Stimulated activated CD8-positive, alpha-beta memory T cell treated with anti-CD3 and anti-CD28 coated beads, Interleukin-7, amount 100 ng/mL, for 24 hours (primary cell): ENCODE measurements at places on chromosomes 6 and 20.

GRCh38 chr6:80991316-80991715, 761.2 kb downstream of the TENT5A start:
- no peak for DNase-seq

GRCh38 chr6:164276211-164276610, 861.7 kb downstream of the QKI start:
- DNase-seq, result no peak

DNA sequence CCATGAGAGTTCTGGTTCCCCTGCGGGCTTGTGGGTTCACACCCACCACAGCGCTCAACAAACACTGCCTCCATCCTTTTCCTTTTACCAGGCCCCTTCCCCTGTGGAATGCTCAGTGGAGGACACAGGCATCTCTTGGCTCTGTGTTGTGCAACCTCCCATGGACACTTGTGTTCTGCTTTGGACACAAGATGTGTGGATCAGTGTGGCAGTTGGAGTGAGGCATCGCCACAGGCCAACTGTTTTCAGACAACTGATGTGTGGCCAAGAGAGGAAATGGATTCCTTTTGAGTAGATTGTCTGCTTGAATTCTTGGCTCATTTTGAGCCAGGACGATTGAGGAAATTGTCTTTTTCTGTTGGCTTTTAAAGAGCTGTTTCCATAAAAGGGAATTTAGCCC, 26.8 kb downstream of the CST8 start:
- no peak for DNase-seq

- DNase-seq, result no peak
Observed at GRCh38 chr6:85496009-85496579, 46.2 kb downstream of the NT5E start.

- no peak for DNase-seq
Observed at GRCh38 chr6:118745156-118745555, 93.8 kb upstream of the CEP85L start.

- no peak for DNase-seq
Observed at GRCh38 chr6:87702589-87702945, 534 bp upstream of the AKIRIN2 start.

DNA sequence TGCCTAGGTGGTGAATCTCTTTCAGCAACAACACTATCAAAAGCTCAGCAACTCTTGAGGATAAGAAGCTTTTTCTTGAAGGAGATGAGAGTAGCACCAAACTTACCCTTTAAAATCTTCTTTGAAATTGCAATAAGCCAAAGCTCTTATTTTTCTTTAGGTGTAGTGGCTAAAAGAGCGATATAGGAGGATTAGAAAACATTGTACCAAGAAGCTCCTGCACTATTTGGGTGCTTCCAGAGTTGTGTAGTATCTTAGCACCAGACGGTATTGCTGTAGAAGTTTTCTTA, 1.2 kb downstream of the FUT9 start:
- DNase-seq, result no peak

DNA sequence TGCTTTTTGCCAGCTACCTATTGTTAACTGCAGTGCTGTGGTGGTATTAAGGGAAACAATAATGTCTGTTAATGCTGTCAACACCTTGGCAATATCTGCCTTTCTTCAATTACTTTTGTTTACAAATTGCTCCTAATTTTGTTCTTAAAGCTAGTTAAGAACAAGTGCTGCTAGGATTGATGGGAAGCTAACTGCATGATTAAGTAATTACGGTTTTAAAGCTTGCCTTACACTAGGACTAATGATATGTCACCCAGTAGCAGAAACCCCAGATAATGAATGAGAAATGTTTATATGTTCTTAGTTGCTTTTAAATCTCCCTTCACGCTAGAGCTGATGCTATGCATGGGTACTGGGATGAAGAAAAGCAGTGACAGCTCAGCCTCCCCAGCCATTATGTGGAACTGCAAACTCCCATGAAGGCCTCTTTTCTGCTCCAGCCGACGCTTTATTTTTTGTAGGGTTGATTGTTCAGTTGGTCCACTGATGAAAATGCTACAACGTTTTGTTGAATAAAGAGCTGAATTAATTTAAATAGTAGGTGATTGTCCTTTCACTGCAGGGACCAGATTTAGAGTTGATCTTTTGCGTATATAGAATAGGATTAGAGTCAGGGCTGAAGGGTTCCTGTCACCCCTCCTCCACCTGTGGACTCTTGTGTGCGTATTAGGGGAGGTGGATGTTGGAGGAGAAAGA, 610.5 kb downstream of the TFAP2B start:
- DNase-seq, result no peak

DNA sequence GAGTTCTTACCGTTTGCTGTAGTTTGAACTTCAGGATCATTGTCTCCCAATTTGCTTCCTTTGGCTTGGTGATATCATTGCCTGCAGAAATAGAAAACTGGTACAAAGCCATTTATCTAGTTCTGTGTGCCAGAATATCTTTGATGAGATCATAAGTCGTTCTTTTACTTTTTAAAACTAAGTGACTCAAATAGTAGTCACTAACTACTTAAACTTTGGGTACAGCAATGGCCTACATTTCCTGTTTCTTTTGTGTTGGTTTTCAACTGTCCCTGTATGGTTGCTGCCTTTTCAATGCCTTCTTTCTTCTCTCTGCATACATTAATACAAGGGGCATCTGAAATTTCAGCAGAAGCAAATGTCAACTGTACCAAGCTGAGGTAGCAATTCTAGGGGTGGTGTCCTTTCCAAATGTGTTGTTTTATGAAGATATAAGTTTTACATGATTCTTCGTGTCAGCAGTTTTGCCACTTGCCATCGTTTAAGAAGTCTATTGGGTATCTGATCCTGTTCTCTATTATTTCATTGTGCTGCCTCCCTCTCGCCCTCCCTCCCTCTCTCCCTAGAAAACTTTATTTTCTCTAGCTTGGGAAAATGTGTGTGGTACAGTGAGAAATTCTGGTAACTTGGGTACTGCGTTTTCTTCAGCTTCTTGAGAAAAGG, 238.5 kb downstream of the FARS2 start:
- DNase-seq, result no peak

GRCh38 chr6:44626616-44627015, 239.1 kb downstream of the CDC5L start:
- DNase-seq, result no peak

GRCh38 chr20:6504179-6504578, 263.3 kb upstream of the BMP2 start:
- DNase-seq, result no peak

- no peak for DNase-seq
Observed at GRCh38 chr20:56626367-56627121, 2.6 kb upstream of the TFAP2C start.

DNA sequence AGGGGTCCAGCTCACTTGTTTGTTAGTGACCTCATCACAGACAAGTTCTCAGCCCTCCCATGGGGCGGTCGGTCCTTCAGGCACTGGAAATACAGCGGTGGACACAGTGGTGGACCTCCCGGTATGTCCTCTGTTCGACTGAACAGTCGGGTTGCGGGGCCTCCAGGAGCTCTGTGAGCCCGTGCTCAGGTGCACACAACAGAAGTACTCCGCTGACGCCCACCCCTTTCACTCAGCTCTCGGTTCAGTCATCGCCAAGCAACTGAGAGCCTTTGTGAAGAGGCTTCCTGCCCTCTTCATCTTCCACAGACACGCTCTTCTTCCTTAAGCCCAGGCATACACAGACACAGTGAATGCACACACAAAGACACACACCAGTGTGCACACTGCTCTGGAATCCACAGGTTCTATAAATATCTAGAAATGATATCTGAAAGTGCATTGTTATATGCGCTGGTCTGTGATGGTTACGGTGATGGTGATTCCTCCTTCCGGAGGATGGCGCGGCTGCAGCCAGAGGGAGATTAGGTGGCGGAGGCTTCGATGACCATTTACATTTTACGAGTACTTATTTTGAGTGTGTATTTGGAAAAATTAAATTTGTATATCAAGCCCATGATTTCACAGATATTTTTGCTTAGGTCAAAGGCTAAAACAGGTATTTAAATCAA, 46.8 kb upstream of the BHLHE23 start:
- DNase-seq, result no peak

DNA sequence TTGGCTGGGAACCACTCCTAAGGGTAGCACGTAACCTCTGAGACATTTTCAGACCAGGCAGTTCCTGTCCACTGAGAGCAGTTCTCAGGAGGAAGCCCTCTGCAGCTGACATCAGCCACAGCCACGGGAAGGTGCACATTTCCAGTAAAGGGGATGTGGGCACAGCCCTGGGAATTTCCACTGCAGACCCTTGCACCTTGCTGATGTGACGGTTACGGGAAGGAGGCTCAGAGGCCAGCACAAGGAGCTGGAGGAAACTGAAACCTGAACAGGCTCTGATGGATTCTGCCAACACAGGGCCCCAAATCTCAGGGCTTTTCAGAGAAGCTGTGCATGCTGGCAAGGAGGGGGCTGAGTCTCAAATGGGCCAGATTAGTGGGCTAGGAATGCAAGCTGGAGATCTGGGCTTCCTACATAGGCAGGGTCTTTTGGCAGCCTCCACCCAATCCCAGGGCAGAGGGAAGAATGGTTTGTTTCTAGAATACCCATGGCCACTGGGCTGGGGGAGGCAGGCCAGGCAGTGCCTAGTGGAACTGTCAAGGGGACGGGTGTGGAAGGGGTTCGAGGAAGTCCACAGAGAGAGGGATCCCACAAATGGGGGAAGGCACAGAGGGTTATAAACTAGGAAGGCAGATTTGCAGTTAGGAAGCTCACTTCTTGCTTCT, 14.2 kb downstream of the EBF4 start:
- no peak for DNase-seq
